ENCODE measurements at places on chromosomes 11 and 22. TPM values are rescaled to one million over a fixed set of nuclear protein-coding genes. Genes with fewer than 3 reads are reported as not detected.

The HTATIP2 gene
- total RNA-seq: 85.0 TPM

GRCh38 chr22:31646186-31647019, 15.6 kb downstream of the PISD start:
- DNase-seq: peak; percentile 98

DNA sequence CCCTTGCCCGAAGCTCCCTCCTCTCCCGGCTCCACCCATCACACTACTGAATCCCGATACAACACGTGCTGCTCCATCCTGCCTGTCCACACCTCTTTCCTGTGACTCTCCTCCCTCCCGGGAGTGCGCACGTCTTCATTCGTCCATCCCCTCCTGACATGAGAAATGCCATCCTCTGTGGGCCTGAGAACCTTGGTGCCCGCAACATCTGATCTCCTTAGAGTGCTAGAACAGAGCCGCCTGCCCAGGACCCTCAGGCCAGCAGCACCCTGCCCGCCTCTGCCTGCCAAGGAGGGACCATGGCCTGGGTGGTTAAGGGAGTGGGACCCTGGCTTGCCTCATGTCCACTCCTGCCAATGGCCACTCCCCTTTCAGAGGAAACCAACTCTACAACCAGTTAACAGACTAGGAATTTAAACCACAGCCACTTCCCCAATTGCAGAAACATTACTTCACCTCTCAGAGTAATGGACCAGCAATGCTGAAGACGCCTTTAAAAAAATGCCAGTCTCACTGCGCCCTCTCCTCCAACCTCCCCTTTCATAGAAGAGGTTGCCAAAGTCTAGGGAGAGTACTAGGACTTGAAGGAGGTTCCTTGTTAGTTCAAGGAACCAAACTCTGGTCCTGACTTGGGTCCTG, 466.3 kb downstream of the OPCML start:
- DNase-seq: peak; percentile 34

The OR5A1 gene
- not detected for total RNA-seq

- no peak for DNase-seq
Observed at GRCh38 chr22:49307481-49307830, 520.2 kb downstream of the BRD1 start.

The ZNF280A gene
- not detected for total RNA-seq

DNA sequence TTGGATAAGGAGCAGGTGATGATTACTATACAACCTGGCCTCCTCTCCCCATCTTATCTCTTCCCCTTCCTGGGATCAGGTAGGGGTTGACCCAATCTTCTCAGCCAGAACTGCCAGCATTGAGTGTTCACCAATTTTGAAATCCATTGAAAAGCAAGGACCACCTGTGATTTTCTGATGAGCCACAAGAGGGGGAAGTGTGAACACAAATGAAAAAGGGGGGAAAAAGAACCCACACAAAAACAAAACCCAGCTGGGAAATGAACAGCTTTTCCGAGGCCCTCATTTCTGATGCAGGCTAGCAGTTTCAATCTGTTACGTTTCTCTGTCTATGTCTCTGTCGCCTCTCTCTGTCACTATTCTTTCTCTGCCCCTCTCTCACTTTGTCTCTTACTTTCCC, 161.9 kb downstream of the INSC start:
- no peak for DNase-seq

GRCh38 chr11:10294290-10294953, 403 bp upstream of the SBF2 start:
- peak; percentile 86 for DNase-seq

- peak; percentile 58 for DNase-seq
Observed at GRCh38 chr11:69637941-69638871, 2.8 kb upstream of the CCND1 start.

Data from M059J (cell line).